Chondrocyte (in vitro differentiated cells): ENCODE measurements at places on chromosomes 12 and 14. TPM values are rescaled to one million over a fixed set of nuclear protein-coding genes. Genes with fewer than 3 reads are reported as not detected.

ZNF140 gene
- total RNA-seq, result 13.0 to 16.6 TPM (median 13.3 TPM) in 3 replicates

KRT4 gene
- total RNA-seq, result 0.41 to 0.90 TPM in 2 of 3 replicates, not detected in the other

DNA sequence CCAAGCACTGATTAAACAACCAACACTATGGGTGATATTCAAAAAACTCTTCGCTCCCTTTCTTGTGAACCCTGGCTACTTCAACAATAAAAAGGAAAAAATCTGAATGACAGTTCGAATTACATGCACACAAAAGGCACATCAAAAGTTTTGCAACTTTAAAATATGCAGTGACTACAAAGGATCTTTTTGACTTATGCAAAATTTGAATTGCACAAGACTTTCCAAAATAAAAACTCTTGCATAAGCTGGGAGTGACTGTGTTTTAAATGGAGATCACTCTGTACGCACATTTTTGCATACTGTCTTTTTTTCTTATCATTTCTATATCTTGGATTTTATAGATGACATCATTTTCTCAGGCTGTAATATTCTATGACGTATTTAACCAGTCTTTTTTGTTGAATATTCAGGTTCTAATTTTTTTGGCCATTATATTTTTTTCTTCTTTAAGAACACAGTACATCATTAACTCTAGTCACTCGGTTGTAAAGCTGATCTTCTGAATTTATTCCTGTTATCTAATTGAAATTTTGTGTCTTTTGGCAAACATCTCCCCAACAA, 667.6 kb upstream of the TBX3 start:
- no peak overlapping the region for H3K27ac ChIP-seq
- H3K36me3 ChIP-seq, result no peaks in the 10 kb centered on the region
- H3K4me3 ChIP-seq, result no peak overlapping the region
- H3K27me3 ChIP-seq, result peaks cover 2% of the 10 kb centered on the region

DNA sequence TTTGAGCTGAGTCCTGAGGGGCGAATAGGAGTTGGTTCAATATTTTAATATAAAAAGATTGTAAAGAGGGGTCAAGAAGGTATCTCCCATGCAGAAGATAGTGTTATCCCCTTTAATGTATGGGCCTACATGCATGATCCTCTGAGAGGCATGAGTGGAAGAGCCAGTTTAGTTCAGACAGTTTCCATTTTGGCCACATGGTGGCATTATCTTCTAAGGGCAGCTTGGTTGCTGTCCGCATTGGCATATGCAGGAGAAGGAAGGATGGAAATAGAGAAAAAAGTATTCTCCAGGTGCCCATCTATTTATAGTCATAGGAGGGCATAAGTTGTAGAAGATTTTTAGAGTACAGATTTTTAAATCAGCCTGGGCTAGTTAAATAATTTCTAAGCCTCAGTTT, 5.4 kb downstream of the SAMD4A start:
- H3K4me1 ChIP-seq, result peaks cover 63% of the 10 kb centered on the region
- no peaks in the 10 kb centered on the region for H3K27me3 ChIP-seq
- H3K4me3 ChIP-seq, result no peak overlapping the region
- no peak for DNase-seq
- H3K36me3 ChIP-seq, result peaks cover 16% of the 10 kb centered on the region

DNA sequence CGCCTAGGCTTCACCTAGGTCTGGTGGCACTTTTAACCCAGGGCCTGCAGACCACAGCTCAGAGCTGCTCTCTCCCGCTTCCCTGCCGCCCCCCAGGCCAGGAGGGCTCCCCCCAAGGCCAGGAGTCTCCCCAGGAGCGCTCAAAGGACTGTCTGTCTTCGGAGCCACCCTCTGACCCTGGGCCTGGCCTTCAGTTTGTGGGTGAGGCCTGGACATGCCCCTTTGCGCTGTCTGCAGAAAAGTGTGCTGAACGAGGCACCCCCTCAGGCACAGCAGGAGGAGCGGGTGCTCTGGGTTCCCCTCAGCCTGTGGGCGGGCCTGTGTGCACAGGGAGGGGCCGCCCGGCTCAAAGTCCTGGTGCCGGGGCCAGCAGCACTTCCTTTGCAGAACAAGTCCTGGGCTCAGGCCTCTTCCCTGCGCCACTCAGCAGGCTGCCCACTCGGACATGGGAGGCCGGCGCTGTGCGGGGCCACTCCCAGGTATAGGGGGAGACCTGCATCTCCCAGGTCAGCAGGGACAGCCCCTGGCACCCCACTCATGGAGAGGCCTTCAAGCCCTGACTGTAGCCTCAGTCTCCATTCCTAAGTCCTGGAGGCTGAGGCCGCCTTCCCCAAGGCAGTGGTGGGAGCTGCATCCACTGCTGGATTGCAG, 14.3 kb downstream of the DEGS2 start:
- H3K27ac ChIP-seq, result no peak overlapping the region
- DNase-seq, result no peak
- H3K27me3 ChIP-seq, result no peaks in the 10 kb centered on the region
- peaks cover 2% of the 10 kb centered on the region for H3K36me3 ChIP-seq
- no peaks in the 10 kb centered on the region for H3K4me1 ChIP-seq
- H3K4me3 ChIP-seq, result no peak overlapping the region
